Kidney glomerular epithelial cell (primary cell): ENCODE measurements at places on chromosomes 5 and 9.

DNA sequence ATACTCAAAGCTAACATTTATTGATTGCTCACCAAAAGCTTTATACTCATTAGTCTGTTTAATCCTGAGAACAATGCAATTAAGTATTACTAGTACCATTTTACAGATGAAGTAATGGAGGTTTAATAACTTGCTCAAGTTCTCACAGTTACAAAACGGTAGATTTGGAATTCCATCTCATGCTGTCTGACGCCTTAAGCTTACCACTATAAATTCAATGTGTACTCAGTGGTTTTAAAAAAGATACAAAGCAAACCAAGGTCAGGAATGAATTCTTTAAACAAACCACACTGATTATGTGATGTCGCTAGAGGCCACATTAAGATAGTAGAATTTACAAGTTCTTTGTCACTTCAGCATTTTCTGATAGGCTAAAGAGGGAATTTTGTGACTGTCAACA is 1.2 kb upstream of the C5orf63 start:
- no peak for DNase-seq

DNA sequence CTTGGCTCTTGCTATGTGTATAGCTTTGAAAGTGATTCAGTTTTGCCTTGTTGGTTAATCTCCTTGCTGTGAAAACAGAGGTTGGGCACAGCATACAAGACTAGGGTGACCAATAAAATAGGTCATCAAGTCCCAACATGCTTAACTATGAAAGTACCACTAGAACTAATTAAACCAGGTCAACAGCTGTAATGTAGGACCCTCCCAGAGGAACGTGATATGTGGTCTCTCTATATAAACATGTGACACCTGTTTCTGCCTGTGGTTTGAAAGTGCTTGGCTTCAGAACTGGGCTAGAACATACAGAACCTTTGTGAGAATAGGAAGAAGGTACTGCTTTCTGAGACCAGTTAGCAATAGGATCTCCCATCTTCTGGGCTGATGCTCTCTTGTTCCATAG is 297.1 kb downstream of the FBXL7 start:
- no peak for DNase-seq

GRCh38 chr9:99736291-99736690 is 85.4 kb upstream of the NR4A3 start:
- DNase-seq: no peak

- DNase-seq: no peak
These were observed 240.5 kb upstream of the TUSC1 start for GRCh38 chr9:25918761-25919160.

- no peak for DNase-seq
These were observed 69.8 kb downstream of the ZNF474 start for GRCh38 chr5:122199146-122199545.

DNA sequence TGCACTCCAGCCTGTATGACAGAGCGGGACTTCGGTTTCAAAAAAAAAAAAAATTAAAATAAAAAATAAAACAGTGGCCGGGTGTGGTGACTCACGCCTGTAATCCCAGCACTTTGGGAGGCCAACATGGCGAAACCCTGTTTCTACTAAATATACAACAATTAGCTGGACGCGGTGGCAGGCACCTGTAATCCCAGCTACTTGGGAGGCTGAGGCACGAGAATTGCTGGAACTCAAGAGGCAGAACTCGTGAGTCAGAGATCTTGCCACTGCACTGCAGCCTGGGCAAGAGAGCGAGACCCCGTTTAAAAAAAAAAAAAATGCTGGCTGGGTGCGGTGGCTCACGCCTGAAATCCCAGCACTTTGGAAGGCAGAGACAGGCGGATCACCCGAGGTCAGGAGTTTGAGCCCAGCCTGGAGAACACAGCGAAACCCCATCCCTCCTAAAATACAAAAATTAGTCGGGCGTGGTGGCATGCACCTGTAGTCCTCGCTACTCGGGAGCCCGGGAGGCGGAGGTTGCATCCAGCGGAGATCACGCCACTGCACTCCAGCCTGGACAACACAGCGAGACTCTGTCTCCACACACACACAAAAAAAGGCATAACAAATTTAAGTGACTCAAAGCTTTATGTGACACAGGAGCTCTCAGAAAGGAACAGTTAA is 1.5 kb upstream of the NPM1 start:
- DNase-seq: no peak
